ENCODE measurements at places on chromosomes 16 and 17.

GRCh38 chr16:68644715-68645493, at the start of gene CDH3:
Gene CDH3, plus strand, starts transcription at chr16:68645310. Its CDS starts 70 bp downstream, at chr16:68645380.
- DNase-seq, result no peak

- no peak for DNase-seq
Observed at GRCh38 chr17:77963441-77963840, 4.9 kb downstream of the TNRC6C start.

DNA sequence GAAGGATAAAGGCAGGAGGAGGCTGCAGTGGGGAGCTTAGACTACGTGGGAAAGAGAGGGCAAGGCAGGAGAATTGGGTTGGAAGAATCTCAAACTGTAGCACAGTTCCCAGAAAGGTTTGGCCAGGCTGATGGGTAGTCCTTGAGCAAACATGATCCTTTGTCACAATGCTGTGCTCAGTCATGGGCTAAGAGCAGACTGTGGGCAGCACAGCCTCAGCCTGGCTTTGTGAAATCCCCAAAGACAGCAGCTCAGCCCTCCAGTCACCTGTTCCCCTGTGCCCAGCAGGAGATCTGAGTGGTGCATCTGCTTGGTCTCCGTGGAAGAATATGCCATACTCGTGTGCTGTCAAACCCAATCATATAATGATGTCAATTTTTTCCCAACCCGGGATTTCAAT, 10.6 kb upstream of the ENGASE start:
- no peak for DNase-seq

DNA sequence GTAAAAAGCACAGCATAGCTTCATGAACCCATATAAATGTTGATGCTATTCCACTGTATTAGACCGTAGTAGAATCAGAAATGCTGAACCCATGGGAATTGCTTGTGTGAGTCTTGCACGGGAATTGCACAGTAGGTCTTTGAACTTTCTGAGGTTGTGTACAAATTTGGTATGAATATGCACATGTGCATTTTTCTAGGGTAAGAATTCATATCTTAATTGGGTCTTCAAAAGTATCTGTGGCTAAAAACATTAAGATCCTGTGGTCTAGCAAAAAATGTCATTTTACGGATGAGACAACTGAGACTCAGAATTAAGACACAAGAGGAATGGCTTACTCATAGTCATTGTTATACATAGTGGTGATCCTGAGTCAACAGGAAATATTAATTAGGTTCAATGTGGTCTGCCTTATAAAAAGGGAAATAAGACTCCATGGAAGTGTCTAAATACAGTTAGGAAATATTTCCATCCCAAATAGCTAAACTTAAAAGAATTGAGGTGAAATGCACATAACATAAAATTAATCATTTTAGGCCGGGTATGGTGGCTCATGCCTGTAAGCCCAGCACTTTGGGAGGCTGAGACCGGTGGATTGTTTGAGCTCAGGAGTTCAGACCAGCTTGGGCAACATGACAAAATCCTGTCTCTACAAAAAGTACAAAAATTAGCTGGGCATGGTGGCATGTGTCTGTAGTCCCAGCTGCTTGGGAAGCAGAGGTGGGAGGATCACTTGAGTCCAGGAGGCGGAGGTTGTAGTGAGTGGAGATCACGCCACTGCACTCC, 22.8 kb downstream of the TAOK1 start:
- DNase-seq, result no peak

- DNase-seq, result no peak
Observed at GRCh38 chr17:41948762-41949460, 17.7 kb upstream of the CNP start.

DNA sequence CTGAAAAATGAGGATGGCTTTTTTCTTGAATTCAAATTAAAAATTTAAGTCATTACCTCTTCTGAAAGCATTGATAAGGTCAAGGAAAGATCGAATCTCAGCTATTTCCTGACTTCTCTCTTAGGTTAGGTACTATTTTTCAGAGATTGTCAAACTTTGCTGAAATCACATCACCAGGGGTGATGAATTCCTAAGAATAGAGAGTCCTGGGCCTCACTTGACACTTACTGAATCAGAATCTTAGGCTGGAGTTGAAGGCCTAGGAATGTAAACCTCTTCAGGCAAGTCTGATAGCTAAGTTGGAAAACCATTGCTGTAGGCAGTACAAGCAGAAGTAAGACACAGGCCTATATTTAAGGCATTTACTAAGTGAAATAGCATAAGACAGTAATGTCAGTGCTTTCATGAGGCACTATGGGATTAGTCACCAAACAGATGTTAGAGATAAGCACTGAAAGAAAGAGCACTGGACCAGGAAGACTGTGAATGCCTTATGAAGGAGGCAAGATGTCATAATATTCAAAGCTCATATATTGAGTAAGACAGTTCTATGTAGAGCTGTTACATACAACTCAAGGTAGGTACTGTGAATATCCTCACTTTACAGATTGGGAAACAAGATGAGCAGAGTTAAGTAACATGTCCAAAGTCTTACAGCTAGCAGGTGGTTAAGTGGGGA, 21.5 kb downstream of the DCAF7 start:
- DNase-seq, result no peak

- DNase-seq, result no peak
Observed at GRCh38 chr17:54180950-54181349, 358.2 kb downstream of the KIF2B start.

- no peak for DNase-seq
Observed at GRCh38 chr17:47981462-47981861, 10.5 kb downstream of the CDK5RAP3 start.

GRCh38 chr16:55482056-55482455, 3.1 kb downstream of the MMP2 start:
- no peak for DNase-seq

GRCh38 chr17:28912281-28912937, 9.5 kb upstream of the DHRS13 start:
- no peak for DNase-seq

DNA sequence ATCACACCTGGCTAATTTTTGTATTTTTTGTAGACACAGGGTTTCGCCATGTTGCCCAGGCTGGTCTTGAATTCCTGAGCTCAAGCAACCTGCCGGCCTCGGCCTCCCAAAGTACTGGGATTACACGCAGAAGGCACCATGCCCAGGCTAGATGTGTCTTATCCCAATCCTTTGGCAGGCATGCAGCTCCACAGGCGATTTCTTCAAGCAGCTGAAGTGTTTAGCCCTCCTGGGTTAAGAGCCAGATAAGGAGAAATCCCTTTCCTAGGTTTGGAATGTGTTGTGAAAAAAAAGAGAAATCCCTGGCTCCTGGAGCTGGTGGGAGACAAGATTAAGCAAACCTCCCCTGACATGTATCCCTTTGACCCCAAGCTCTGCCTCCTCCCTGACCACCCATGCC, 2.1 kb upstream of the NHERF1 start:
- no peak for DNase-seq

GRCh38 chr16:3578610-3579551, 1.7 kb upstream of the NLRC3 start:
- no peak for DNase-seq

DNA sequence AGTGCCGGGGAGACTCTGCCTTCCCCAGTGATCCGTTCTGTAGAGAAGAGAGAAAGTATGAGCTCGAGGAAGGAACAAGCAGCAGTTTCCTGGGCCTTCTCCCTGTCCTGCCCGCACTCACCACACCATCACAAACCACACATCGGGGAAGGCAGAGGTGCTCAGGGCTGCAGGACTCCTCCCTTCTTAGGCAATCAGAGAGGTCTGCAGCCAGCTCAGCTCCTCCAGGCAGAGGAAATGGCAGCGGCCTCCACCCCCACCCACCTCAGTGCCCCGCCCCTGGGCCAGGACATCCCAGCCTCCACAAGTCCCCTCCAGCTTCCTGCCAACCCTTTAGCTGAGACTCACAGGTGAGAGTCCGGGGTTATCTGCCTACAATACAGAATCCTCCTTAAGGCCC, 2.0 kb downstream of the ZNF319 start:
- DNase-seq, result no peak

DNA sequence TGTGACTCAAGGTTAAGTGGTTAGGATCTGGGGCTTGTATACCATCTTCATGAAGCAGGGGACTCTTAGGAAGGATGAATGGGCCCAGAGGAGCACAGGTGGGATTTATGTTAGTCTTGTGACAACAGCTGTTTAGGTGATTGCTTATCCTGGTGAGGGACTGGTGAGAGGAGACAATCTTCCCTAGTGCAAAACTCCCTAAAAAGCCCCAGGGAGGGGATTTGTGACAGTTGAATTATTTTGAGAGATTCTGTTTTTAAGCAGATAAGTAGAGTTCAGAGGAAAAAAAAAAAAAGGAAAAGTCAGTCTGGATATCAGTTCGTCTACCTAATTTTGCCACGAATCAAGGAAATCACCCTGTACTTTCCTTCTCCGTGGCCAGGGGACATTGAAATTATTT, 35.1 kb upstream of the SEC14L1 start:
- DNase-seq, result no peak

- no peak for DNase-seq
Observed at GRCh38 chr17:57210972-57211411, 45.3 kb upstream of the MSI2 start.

DNA sequence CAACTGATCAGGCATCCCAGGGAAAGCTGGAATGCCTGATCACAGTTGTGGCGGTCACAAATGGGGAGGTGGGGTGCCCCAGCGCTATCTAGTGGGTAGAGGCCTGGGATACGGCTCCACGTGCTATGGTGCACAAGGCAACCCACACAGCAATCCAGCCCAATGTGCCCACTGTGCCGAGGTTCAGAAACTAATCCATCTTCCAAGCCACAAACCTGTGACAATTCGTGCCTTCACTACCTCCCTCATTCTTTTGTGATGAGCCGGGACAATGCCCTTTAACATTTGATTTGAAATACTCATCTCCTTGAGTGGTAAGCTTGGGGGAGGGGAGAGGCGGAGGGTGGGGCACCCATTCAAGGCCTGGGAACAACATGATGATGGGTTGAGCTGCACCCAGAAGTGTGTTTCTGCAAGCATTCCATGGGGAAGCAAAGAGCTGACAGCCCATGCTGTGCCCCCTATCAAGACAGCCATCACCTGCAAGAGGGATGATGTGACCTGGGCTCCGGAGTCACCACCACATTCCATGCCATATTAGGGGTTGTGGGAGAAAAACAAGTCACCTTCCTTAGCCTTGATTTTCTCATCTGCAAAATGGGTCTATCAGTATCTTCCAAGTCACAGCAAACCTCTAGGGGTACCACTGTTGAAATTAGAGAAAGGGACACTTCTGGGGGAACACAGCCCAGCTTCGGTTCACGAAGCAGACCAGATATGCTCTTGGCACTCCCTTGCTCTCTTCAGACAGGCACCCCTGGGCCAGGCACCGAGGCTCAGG, 3.7 kb downstream of the ELOB start:
- no peak for DNase-seq

DNA sequence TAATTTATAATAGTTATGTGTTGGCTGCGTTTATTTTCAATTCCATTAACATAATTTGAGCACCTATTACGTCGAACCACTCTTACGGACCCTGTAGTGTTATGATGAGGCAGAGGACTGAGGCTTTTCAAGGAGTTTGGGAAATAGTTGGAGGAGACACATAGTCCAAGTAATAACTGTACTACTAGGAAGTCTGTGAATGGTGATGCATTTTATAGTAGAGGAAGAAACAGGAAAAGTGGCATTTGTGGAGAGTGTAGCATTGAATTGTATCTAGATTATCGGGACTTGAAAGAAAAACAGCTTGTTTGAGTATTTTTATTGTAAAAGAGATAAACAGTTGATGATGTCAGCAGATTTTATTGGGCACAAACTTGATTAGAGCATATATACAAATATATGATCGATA, 1.7 kb downstream of the NFATC3 start:
- DNase-seq, result no peak

GRCh38 chr17:27541301-27542023, 85.2 kb downstream of the KSR1 start:
- no peak for DNase-seq

GRCh38 chr17:29619251-29619650, 3.5 kb downstream of the CORO6 start:
- no peak for DNase-seq

GRCh38 chr16:12119562-12119961, 143.0 kb downstream of the SNX29 start:
- DNase-seq, result no peak

DNA sequence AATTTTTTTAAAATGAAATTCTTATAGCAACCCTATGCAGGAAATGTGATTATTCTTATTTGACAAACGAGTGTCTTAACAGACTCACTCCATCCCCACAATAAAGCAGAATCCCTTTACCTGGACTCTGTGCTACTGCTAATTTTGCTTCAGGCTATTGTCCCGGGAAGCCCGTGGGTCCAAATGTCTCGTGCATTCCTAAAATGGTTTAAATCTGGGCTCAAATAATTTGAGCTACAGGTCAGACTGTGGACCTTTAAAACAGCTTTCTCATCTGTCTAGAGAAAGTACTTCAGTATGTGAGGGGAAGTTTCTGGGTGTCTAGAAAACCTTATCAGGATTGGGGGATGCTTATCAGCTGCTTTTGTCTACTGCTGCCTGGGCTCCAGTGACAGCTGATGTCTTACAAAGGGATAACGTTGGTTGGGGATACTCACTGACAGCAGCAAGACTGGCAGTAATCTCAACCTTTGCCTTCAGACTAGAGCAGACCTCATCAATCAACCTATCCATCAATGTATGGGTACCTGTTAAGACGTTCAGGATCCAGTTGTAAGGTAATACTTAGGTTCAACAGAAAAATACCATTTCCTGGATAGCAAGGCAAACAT, 197.9 kb upstream of the CDH11 start:
- DNase-seq, result no peak

DNA sequence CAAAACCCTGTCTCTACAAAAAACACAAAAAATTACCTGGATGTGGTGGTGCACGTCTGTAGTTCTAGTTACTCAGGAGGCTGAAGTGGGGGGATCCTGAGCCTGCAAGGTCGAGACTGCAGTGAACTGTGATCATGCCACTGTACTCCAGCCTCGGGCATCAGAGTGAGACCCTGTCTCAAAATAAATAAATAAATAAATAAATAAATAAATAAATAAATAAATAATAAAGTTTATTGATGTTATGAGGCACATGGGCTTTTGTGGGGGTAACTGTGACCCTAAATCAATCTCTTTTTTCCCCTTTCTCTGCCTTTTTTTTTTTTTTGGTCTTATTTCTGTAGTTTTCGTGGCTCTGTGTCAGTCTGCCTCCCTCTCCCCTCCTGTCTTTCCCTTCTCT, 4.5 kb upstream of the ASIC2 start:
- no peak for DNase-seq

DNA sequence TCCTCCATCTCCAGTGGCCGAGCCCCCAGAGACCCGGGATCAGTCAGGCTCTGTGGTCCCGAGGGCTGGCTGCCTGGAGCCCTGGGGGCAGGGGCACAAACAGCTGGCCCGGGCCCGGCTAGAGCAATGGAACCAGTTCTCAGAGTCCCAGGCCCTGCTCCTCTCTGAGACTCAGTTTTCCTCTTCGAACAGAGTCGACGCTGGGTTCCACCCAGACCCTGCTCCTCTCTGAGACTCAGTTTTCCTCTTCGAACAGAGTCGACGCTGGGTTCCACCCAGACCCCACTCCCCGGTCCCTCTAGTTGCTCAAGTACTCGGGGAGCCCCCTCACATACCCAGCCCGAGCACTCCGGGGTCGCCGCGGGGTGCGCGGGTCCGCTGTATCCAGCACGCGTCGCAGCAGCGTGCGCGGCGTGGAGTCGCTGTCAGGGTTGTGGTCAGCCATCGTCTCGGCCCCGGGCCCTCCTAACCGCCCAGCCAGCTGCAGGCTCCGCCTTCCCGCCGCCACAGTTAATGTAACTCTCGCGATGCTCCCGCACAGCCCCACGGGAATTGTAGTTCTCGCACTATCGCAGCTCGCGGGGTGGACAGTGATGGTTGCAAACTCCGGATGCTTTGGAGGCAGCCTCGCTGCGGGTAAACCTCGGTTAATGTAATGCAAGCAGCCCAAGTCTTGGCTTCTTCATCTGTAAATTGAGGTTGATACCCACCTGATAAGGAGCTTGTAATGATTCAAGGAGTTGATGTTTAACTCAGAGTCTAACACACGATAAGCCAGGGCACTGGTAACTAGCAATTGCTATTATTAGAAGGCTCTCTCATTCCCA, 8.5 kb upstream of the THAP11 start:
- DNase-seq, result peak; percentile 51
